ENCODE measurements at places on chromosomes 12 and 14.

GRCh38 chr14:24353559-24354481 lies 14.0 kb upstream of the RIPK3 start:
- DNase-seq = no peak

DNA sequence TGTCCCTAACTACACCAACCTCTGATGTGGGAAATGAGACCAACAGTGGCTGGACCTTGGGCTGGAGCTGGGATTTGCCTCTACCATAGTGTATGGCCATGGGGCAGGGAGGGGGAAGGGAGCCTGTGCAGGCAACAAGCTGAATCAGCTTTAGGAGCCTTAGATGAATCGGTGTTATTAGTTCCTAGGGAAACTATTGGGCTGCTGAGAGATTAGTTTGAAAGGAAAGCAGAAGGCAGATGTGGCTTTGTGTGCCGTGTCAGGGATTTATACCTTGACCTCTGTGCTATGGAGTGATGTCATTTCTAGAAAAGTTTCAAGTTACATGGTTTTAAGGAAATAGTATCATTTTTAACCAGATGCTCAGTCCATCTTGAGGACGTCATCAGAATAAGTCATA lies 19.5 kb upstream of the GAS2L3 start:
- no peak for DNase-seq

GRCh38 chr12:131114942-131115584 lies 161.4 kb downstream of the ADGRD1 start:
- no peak for DNase-seq

DNA sequence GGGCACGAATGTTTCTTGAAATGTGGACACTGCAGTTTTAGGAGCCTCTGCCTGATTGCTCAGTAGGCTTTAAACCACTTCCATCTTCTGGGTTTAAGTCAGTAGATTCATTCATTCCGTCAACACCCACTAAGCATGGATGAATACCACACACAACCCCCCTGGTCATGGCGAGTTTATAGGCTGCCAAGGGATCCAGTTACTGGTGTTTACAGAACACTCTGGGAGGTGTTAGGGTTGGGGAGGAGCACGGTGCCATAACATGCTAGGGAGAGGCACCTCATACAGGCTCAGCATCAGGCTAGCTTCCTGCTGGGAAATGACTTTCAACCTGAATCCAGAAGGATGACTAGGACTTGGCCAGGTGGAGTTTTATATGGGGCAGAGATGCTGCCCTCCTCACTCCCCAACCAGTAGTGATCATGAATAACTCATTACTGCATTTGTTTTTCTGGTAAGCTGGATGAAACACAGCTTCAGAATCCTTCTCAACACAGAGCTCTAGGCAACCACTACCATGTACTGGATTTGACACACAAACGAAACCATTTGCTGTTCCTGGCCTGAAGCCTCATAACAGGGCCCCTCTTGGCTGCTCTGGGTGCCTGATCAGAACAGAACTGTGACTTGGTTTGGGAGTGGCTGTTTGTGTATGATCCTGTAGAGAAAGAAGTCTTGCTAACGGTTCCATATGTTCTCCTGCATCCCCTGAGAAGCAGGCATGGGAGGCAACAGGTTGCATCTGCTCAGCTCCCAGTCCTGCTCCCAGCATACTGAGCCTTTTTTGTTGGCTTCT lies 47.9 kb downstream of the FBXW8 start:
- DNase-seq = no peak

DNA sequence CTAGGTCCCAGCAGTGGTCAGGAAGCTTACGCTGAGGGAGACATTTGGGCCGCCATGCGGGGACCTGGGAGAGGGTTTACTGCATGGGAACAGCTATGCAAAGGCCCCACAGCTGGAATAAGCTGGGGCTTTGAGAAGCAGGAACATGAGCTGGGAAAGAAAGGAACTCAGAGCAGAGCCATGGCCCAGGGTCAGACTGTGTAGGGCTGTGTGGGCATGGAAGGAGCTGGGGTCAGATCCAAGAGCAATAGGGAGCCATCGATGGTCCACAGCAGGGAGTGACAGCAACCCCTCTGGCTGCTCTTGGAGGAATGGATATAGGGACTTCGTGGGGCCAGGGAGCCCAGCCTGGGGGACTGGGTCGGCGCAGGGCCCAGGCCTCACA lies 151.6 kb downstream of the ADGRD1 start:
- no peak for DNase-seq

GRCh38 chr14:58865514-58866281 lies 227.9 kb downstream of the DACT1 start:
- DNase-seq = no peak
